ENCODE measurements at places on chromosomes 13 and 19.

DNA sequence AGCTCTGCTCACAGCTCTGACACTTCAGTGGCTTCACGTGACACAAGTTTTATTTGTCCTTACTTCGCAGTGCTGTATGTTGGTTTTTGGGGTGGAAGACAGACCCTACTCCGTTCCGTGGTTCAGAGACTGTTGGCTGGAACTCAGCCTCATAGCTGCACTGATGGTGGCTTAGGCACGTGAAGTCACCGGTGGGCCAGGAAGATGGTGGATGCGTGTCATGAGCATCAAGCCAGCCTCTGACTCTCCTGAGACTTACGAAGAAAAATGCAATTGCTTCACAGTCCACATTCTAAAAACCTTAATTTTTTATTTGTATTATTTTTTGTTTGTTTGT lies 161.4 kb upstream of the SOX1 start:
- DNase-seq = no peak

GRCh38 chr13:76764916-76765315 lies 121.3 kb downstream of the KCTD12 start:
- no peak for DNase-seq

- DNase-seq = no peak
Measured at GRCh38 chr13:44243198-44243857, 130.3 kb upstream of the SERP2 start.

DNA sequence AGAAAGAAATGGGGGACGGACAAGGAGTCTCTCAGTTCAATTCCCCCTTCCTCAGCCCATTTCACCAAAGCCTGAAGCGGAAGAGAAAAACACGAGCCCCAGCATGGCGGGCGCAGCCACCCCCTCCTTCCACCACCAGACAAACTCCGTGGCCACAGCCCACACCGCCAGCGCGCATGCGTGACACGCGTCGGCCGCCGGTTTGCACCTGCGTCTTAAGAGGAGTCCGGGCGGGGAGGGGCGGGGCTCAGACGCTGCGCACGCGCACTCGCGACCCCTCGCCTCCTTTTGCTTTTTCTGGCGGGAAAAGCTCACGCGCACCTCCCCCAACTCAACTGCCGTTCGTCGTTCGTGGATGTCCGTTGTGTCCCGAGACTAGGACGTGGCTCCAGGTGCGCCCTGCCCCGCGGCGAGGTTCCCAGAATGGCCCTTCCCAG lies at the start of gene KASH5:
Gene KASH5, plus strand, starts transcription at position 314 of the 437 bp plus-strand sequence. CDS start 2,635 bp downstream, outside the sequence.
- DNase-seq = no peak

DNA sequence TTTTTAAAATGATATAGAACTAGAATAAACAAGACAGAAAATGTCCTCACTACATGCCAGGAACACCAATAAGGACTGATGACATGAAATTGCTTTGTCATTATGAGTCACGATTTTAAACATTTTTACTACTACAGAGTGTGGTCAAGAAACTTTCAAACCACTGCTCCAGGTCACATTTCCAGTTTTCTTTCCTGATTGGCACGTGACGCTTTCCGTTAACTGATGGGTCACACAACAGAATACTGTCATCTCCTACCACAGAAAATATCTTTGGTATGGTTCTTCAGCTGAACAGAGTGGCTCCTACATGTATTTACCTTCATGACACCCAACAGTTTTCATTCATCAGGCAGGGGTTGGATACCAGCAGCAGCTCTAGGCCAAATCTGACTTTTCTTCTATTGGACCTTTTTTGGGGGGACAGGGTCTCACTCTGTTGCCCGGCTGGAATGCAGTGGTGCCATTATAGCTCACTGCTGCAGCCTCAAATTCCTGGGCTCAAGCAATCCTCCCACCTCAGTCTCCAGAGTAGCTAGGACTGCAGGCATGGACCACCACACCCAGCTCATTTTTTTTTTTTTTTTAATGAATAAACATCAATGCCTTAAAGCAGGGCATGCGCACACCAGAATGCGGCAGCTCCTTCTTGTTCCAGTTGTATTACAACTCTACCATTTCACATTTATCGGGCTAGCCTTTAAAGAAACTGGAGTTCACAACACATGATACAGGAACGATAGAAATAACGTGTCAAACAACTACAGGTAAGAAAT lies 147.4 kb downstream of the RNF17 start:
- DNase-seq = no peak

DNA sequence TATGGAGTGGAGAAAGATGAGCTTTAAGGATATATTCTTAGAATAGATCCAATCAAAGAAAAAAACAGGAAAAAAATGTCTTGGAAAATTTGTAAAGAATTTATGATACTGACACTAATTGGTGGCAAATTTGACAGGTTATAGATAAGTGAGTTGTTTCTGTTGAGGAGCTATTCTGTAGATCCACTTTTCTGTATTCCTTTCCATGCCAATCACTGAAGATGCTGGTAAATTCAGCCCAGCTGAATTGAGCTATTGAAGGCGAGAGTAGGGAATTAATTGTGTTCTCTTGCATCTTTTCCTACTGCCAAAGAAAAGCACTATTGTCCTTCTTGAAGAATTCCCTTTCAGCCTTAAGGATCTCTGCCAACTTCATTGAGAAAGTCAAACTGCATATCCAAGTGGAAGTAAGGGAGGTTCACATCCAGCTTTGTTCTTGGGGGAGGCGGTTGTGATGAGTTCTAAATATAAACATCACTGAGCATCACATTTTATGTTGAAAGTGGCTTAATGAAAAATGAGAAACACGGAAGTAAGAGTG lies 113.1 kb downstream of the PCDH9 start:
- no peak for DNase-seq

DNA sequence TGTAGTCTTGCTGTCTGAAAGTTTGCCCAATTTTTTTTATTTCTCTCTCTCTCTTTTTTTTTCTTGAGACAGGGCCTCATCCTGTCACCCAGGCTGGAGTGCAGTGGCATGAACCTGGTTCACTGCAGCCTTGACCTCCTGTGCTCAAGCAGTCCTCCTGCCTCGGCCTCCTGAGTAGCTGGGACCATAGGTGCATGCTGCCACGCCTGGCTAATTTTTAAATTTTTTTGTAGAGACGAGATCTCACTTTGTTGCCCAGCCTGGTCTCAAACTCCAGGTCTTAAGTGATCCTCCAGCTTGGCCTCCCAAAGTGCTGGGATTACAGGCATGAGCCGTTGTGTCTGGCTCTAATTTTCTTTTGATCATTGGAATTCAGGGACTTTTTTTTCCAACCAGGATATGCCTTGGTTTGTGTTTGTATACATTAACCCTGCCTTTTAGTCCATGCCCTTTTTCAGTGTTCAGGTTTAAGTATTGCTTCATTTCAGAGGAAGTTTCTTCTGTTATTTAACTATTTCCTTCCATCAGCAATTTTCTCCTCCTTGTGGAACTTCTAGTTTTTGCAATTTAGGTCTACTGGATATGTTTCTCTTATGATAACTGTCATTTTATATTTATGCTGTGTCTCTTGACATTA lies 201.4 kb downstream of the PCCA start:
- DNase-seq = peak; percentile 23

DNA sequence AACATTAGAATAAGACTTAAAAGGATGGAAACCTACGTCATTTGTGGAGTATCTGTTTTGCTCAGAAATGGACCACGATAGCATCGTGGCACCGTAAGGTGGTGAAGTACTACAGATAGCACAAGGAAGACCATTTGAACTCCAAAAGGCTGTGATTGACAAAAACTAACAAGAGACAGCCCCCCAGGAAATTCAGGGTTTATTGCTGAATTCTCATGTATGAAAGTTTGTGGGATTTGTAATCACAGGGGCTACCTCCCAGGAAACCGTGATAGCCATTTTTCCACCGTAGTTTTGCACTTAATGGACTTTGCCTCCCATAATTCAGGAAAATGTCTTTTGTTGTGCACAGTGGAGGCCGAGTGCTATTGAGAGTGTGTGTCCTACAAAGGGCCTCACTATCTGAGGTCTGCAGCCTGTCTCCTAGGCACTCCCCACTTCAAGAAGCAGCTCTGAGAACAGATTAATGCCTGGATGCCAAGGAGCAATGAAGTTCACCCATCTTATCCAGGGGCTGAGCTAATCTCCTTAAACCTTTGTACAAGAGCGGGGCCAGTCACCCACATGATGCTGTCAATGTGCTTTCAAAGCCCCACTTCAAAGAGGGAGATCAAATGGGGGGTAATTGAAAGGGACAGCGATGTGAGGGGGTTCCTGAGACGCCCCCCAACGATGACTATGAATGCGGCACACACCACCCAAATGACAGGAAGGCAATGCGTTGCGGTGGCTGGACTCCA lies 182.6 kb downstream of the COL4A1 start:
- DNase-seq = no peak

GRCh38 chr19:340620-341385 lies 3.8 kb downstream of the MIER2 start:
- no peak for DNase-seq

DNA sequence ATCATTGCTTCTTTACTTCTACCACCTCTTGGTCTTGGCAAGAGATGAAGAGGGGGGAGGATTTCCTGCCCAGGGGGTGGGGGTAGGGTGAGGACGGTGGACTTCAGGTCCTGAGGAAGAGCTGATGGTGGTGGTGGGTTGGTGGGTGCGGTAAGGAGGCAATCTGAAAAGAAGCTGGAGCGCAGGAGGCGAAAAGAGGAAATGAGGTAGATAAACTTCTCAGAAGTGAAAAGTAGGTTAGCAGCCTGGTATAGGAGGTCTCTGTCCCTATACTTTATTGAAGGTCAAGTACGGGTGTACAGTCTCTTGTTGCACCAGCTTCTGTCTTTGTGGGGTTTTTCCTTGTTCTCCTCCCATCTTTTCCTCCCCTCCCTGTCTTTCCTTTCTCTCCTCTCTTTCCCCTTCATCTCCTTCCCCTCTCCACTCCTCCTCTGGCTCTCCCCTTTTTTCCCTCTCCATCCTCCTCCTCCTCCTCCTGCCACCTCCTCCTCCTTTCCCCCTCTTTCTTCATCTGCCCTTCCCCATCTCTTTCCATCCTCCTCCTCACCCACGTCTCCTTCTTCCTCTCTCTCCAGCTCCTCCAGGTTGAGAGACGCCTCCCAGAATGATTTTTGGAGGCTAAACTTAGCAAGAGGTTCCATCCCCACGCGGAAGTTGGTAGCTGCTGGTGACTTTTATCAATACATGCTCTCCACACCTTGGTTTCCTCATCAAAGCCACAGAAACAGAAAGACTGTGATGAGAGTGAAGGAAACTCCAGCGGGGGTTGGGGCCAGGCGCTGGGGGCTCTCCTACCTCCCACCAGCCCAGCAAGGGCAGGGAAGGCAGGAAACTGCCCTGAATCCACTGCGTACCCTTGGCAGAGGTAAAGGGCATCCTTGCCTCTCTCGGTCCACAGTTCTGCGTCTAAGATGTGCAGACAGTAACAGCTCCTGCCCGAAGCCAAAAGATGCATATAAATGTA lies 15.3 kb downstream of the TNFSF14 start:
- DNase-seq = no peak

DNA sequence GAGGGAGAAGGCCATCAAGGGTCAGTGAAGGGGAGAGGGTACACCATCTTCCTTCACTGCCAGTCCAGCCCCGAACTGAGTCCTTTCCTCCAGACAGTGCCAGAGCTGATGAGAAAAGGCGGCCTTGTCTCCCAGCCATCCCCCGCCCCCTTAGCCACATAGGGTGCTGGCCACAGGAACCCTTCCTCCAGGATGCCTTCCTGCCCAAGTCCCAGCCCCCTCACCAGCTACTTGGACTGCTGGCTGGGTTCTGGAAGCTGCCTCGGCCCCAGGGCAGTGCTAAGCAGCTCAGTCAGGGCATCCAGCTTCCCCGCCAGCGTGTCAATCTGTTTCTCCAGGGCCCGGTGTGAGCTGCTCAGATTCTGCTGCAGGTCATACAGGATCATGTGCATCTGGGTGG lies 12.6 kb upstream of the SMG9 start:
- DNase-seq = no peak

- no peak for DNase-seq
Measured at GRCh38 chr13:23470790-23471614, 37.5 kb upstream of the SACS start.

- DNase-seq = no peak
Measured at GRCh38 chr13:61765940-61766666, 350.5 kb upstream of the PCDH20 start.

GRCh38 chr13:77565635-77566034 lies 30.1 kb downstream of the SCEL start:
- DNase-seq = peak; percentile 10

- no peak for DNase-seq
Measured at GRCh38 chr13:26503826-26504594, 53.5 kb upstream of the WASF3 start.

DNA sequence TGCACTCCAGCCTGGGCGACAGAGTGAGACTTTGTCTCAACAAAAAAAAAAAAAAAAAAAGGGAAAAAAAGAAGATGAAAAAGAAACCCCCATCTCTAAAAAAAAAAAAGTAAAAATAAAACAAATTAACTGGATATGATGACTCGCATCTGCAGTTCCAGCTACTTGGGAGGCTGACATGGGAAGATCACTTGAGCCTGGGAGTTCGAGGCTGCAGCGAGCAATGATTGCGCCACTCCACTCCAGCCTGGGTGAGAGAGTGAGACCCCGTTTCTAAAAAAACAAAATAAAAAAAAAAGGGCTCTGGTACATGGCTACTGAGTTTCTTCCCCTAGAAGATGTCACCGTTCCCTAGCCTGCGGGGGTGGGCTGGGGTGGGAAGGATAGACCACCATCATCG lies 2.4 kb upstream of the CATSPERG start:
- no peak for DNase-seq

DNA sequence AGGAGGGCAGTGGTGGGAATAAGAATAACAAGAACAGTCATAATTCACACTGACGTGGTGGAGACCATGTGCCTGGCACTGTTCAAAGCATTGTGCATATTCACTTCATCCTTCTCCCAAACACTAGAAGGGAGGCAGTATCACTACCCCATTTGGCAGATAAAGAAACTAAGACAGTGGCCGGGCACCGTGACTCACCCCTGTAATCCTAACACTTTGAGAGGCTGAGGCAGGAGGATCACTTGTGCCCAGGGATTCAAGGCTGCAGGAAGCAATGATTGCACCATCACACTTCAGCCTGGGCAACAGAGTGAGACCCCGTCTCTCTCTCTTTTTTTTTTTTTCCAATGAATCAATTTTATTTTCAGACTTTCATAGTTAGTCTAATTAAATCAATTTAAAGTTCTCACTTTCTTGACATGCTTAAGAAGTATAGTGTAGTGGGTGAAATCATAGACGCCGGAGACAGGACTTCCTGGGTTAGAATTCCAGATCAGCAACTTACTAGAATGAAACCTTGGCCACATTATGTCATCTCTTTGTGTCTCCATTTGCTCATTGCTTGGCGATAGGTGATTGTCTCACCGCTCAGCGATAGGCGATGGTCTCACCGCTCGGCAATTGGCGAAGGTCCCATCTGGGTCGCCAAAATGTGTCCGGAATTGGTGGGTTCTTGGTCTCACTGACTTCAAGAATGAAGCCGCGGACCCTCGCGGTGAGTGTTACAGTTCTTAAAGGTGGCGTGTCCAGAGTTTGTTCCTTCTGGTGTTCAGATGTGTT lies 5.3 kb upstream of the ATG4D start:
- DNase-seq = no peak

DNA sequence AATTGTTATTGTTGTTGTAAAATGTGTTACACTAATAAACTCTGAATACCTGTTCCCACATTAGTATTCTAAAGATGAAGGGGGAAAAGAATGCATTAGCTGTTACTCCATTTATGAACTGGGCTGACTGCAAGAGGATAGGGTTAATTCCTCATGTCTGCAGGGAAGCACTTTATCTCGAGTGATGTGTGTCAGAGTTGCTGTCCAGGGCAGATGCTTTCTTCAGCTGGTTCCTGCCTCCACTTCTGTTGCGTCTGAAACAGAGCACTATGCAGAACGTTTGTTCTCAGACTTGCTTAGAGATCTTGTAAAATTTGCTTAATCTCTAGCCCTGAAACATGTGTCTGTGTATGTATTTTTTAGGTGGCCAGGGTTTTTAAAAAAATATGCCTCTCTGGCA lies 318.8 kb downstream of the SPRY2 start:
- no peak for DNase-seq

All from smooth muscle cell of the brain vasculature (primary cell).